Activated naive CD8-positive, alpha-beta T cell treated with anti-CD3 and anti-CD28 coated beads, Interleukin-2, amount 50 U/mL, for 24 hours (primary cell): ENCODE measurements at places on chromosomes 2 and 18.

DNA sequence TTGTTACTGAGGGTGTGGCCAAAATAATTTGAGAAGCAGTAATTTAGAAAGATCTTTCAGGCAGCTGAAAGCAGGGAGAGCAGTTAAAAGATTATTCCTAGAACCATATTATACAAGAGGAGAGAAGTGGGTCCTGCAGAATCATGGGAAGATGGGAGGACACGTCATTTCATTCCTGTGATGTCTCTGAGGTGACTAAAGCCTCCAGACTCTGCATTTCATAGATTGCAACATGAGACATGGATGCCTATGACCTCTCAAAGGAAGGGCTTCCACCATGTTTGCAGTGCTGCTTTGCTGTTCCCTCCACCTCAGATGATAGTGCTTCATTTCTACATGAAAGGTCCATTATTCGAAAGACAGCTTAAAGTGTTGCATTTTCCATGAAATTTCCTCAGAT, 788.4 kb downstream of the TSN start:
- no peaks in the 10 kb centered on the region for H3K4me1 ChIP-seq
- H3K36me3 ChIP-seq: no peaks in the 10 kb centered on the region
- H3K27ac ChIP-seq: no peak overlapping the region
- H3K4me3 ChIP-seq: no peak overlapping the region
- no peak for DNase-seq

- DNase-seq: no peak
- peaks cover 44% of the 10 kb centered on the region for H3K36me3 ChIP-seq
- H3K27me3 ChIP-seq: no peaks in the 10 kb centered on the region
These were observed 69.8 kb downstream of the NFATC1 start for GRCh38 chr18:79465392-79465991.

- no peak overlapping the region for H3K27ac ChIP-seq
- no peaks in the 10 kb centered on the region for H3K27me3 ChIP-seq
- H3K4me1 ChIP-seq: peaks cover 30% of the 10 kb centered on the region
- no peak overlapping the region for H3K4me3 ChIP-seq
- no peaks in the 10 kb centered on the region for H3K36me3 ChIP-seq
- no peak for DNase-seq
These were observed 48.0 kb upstream of the TGIF1 start for GRCh38 chr18:3401669-3402620.

- H3K4me3 ChIP-seq: no peak overlapping the region
- H3K36me3 ChIP-seq: no peaks in the 10 kb centered on the region
- H3K27ac ChIP-seq: no peak overlapping the region
- H3K27me3 ChIP-seq: no peaks in the 10 kb centered on the region
These were observed 235.4 kb upstream of the FANCL start for GRCh38 chr2:58476556-58476955.

DNA sequence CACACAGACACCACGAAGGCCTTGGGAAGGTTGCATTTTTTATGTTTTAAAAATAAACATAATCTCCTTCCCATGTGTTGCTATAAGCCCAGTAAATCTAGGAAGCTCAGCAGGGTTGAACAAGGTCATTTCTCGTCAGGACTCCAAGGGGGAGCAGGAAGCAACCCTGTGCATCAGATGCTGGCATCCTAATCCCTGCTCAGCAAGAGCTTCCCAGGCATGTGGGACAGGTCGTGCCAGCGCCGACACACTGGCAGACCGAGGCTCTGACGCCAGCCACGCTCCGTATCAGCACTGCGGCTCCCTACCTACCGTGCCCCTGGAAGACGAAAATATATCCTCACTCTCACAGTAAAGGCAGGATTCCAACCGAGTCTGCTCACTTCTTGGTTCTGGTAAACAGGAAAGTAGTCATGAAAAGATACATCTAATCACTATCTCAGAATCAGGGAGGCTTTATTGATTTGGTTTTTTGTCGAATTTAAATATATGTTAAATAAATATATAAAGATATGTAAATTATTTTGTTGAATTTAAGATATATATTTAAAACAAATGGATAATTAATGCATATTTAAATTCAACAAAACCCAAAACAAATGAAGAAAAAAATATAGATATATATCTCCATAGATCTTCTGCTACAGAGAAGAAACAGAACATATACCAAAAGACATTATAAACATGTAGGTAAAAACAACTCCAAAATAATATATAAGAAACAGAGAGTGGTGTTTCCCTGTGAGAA, 61.4 kb downstream of the TXNL1 start:
- no peak for DNase-seq
- no peaks in the 10 kb centered on the region for H3K4me1 ChIP-seq
- peaks cover 5% of the 10 kb centered on the region for H3K27me3 ChIP-seq

GRCh38 chr2:50102383-50102782, 929.5 kb downstream of the NRXN1 start:
- H3K4me3 ChIP-seq: no peak overlapping the region
- no peaks in the 10 kb centered on the region for H3K36me3 ChIP-seq
- no peaks in the 10 kb centered on the region for H3K27me3 ChIP-seq
- DNase-seq: no peak

DNA sequence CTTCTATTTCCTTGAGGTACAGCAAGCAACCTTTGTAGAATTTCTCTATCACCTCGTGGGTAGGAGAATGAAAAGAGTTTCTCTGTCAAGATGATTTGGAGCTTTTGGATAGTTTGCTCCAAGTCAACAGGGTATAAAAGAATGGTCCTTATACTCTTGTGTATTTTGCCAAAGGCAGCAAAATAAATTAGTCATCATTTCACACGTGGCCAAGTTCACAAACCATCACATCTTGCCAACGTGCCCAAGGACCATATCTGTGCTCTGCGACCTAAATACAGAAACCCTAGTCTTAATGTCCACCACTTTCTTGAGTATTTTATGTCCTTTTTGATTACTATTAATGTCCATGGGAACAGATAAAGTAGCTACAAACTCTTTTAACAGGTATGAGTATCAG, 262.9 kb downstream of the AFF3 start:
- H3K27me3 ChIP-seq: no peaks in the 10 kb centered on the region
- DNase-seq: no peak
- H3K27ac ChIP-seq: no peak overlapping the region
- no peak overlapping the region for H3K4me3 ChIP-seq

GRCh38 chr2:99770876-99771275, 281.1 kb upstream of the REV1 start:
- H3K27me3 ChIP-seq: peaks cover 4% of the 10 kb centered on the region
- no peak overlapping the region for H3K27ac ChIP-seq
- H3K4me3 ChIP-seq: no peak overlapping the region
- H3K36me3 ChIP-seq: no peaks in the 10 kb centered on the region
- peaks cover 7% of the 10 kb centered on the region for H3K4me1 ChIP-seq
- no peak for DNase-seq

DNA sequence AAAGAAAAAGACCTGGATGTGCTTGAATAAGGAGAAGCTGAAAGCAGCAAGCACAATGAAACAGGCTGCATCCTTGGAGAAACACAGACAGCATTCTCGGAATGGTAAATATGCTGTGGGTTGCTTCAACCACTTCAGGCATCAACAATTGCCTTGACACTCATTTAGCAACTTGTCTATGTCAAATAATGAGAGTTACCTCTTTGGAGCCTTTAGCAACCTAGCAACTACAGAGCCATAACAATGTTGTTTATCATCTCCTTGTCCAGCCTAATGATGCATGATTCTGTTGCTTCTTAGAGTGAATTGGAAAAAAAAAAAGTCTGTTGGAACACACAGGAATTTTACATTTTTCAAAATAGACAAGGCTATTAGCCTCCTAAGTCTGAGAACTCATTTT, 410.6 kb downstream of the PIK3C3 start:
- no peak overlapping the region for H3K27ac ChIP-seq
- no peak for DNase-seq
- H3K36me3 ChIP-seq: no peaks in the 10 kb centered on the region
- H3K4me3 ChIP-seq: no peak overlapping the region

DNA sequence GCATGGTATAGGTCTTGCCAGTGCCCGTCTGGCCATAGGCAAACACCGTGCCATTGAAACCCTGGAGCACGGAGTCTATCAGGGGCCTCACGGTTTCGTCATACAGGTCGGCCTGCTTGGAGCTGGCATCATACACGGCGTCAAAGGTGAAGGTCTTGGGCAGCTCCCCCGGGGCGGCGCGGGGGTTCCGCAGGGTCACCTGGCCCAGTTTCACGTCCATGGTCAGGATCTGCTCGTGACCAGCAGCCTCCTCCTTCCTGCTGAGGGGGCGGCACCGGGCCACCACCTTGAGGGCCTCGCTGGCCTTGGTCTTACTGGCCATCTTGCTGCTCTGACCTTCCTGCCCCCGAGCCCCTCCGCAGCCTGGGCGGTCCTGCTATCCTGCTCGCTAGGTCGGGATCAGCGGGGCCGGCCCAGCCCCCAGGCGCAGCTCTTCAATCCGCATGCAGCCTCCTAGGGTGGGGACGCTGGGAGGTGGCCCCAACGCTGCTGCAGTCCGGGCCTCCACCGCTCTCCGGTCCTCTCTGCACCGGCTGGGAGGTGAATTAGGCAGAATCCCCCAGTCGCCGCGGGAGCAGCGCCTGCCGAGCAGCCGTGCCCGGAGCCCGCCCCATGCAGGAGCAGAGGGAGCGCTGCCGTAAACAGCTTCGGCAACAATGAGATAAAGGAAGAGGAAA, 563 bp downstream of the KIF3C start:
- H3K4me3 ChIP-seq: peak overlapping the region; percentile 78
- H3K27ac ChIP-seq: peak overlapping the region; percentile 11
- no peaks in the 10 kb centered on the region for H3K36me3 ChIP-seq
- peaks cover 5% of the 10 kb centered on the region for H3K4me1 ChIP-seq

DNA sequence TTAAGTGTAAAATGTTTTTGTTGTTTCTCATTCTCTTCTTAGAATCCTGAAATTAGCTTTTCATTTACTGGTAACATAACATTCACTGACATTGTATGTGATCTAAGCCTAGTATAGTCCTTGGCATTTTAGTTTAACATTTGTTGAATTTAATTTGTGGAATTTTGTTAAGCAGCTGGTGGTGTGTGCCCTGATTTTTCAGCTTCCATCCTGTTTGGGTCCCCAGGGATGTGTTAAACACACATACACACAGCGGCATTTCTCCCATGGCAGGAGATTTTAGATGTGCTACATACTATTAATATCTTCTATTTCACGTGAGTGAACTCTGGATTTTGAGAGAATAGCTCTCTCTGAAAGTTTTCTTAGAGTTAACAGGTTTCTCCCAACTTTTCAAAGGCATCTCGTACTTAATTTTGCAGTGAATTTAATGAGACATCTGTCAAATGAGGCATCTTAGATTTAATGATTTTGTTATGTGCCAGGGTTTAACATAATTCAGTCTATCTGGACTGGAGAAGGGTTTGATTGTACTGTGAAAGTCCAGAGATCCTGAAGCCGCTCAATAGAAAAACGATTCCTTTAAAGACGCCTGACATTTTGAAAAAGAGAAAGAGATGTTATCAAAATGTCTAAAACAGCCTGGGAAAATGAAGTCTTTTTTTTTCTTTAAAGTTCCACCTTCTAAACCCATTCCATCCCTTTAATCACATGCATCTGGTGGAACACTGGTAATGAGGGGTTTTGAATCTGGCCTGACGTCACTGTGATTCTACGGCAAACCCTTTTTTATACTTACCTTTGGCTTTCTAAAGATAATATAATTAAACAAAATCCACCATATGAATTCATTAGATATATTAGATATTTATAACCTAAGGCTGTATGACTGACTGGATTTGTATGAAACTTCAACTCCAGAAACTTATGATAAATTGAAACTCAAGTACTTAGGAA, 6.8 kb downstream of the PHLPP1 start:
- no peak for DNase-seq
- no peak overlapping the region for H3K4me3 ChIP-seq
- no peak overlapping the region for H3K27ac ChIP-seq
- peaks cover 43% of the 10 kb centered on the region for H3K4me1 ChIP-seq

DNA sequence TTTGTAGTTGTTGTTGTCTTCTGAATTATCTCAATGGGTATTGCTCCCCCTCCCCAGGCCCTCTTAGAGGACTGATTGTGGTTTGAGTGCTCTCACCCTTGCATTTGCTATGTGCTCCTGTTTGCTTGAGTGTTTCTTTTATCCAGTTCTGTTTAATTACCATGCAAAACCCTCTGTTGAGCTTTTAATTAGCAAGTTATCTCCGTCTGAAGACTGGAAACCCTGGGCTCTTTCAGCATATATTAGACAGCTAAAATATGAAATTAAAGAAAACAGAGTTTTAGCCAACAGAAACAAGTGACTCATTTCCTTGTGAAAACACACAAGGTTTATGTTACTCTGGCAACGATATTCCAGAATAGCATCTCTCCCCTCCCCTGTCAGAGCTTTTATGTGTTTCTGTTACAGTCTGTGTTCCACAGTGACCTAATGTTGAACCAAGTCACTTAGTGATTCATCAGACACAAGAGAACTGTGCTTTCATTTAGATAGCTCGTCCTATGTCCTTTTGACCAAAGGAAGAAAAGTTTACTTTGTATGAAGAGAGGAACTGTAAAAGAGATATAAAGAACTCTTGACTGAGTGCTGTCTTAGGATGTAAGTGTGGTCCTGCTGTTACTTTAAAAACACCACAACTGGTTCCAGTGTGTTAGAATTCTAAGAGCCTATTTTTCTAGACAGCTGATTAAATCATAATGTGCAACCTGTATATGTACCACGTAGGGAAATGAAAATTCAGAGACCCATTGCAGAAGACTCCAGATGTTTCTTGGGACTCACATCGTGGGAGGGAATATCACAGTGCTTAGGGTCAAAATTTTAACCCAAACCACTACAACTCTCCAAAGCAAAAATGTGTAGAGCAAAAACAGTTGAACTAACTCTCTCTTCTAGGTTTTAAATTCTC, 172.8 kb upstream of the RBMS1 start:
- peak overlapping the region; percentile 47 for H3K4me3 ChIP-seq
- DNase-seq: no peak
- H3K27me3 ChIP-seq: no peaks in the 10 kb centered on the region
- no peaks in the 10 kb centered on the region for H3K36me3 ChIP-seq

DNA sequence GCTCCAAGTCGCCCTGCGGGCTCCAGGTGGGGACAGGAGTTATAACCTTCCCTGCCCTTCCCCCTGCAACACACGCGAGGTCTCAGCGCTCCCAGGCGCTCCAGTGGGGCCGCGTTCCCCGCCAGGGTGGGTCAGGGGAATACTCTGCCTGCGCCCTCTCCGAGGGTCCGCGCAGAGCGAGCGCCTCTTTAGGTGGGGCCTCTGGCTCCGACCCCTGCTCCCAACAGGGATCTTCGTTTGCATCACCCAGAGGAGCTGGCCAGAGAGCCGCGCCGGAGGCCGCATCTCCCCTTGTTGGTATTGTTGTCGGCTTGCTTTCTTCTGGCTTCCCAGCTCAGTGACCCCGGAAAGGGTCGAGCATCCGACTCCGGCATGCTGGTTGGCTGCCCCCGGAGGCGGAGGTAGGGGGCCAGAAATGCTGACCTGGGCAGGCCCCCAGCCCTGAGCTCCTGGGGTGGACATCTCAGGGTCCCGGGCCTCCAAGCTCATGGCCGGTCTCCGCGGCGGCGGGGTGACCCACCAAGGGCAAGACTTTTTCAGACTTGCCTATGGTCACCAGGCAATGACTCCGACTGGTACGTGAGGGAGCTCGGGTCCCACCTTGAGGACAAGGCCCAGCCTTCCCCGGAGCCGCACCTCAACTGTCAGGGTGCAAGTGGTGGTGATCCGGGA, 11.2 kb upstream of the EN1 start:
- no peaks in the 10 kb centered on the region for H3K36me3 ChIP-seq
- H3K4me1 ChIP-seq: peaks cover 18% of the 10 kb centered on the region
- H3K27me3 ChIP-seq: peaks cover 70% of the 10 kb centered on the region
- DNase-seq: no peak

- H3K4me1 ChIP-seq: peaks cover 19% of the 10 kb centered on the region
- no peak overlapping the region for H3K27ac ChIP-seq
- no peak overlapping the region for H3K4me3 ChIP-seq
- H3K27me3 ChIP-seq: no peaks in the 10 kb centered on the region
These were observed 51.7 kb downstream of the PELI1 start for GRCh38 chr2:64092502-64092901.
